HEK293T (cell line): ENCODE measurements at places on chromosomes 3 and 15.
A peak's percentile ranks its signal among the peaks of the same experiment; 100 is the strongest.

DNA sequence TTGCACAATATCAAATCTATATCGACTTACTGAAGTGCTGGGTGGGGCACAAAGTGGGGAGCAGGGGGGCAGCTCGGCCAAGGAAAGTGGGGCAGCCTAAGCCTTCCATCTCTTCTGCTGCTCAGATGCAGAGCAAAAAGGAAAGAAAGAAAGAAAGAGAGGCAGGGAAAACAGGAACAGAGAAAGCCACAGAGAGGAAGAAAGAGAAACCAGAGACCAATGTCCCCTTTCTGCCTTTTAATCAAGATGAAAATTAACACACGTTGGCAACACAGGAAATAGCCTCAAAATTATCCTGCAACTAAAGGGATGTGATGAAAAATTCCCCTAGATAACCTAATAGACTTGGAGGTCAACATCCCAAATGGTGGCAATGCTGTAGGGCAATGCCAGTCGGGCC, 72.2 kb upstream of the RAD18 start:
- DNase-seq = no peak

DNA sequence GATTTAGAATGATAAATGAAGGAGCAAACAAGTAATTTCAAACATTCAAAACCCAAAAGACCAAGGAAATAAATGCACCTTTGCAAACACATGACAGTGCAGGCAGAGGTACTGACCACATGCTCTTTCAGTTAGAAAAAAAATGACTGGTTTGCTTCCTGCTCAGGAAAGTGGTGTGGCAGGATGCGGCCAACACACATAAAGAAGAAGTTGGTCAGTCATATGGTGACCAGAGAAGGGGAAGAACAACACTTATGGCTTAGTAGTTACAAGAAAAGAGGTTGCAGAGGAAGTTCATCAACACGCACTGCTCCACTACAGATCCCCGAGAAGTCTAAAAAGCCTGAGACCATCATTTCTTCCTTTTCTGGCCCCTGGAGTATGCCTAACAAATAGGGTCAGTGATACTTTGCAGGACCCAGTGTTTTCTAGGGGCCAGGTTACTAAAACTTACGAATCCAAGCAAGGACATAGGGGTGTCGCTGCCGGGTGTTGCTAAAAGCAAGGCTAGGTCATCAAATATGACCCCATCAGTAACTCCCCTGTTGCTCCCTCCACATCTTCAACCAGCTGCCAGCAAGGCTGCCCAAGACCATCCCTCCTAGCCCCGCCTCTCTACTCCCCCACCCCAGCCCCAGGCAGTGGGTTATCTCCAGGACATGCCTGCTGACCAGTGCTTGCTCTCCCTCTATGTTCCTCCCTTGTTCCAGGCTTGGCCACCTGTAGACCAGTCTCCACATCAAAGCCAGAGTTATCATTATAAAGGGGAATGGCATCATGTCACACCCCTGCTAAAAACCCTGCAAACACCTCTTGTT, 11.2 kb downstream of the ATP8B4 start:
- DNase-seq = no peak

- no peak for DNase-seq
Observed at GRCh38 chr3:123329636-123330340, 119.1 kb downstream of the ADCY5 start.

DNA sequence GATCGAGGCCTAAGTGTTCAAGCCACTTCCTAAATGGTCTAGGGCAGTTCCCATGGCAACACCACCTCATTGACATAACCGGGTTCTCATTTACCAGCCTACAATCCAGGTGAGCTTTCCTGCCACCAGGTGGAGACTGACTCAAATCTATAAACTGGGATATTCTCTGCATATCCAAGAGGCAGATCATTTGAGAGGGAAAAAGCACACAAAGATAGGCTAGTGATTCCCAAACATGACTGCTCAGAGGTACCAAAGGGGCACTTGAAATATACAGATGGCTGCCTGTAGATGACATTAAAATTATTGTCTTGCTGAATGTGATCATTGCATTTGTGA, 141.3 kb upstream of the PROK2 start:
- DNase-seq = peak; percentile 22

GRCh38 chr3:105327662-105328337, 38.9 kb upstream of the ALCAM start:
- DNase-seq = no peak

DNA sequence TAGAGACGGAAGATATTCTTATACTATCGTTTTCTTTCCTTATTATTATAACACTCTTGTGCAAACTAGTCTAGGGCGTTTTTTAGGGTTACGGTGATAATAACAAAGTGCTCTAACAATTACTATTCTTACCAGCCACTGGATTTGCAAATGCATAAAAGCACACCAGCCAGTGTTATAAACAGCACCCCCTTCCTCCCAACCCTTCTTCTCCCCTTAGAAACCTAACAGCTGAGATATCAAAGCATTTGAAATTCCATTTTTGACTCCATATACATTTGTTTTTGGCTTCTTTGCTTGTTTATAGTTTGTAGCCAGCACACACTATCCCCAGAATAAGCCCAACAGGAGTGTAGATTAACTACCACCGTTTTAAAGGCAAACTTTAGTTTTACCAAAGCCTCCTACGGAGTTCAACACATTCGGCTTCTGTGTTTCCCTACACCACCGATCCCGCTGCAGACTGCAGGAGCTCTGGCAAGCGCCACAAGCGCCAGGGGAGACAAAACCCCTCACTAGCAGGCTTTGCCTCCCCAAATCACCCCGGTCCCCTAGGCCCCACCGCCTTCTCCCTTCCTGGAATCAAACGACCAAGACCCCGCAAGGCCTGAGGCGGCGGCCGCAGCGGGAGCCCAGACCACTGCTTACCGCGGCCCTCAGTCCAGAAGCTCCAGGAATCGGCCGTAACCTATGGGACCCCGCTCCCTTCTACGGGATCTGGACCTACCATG, 461 bp downstream of the COPB2 start:
- no peak for DNase-seq

- no peak for DNase-seq
Observed at GRCh38 chr3:174938102-174938501, 79.0 kb downstream of the NAALADL2 start.

DNA sequence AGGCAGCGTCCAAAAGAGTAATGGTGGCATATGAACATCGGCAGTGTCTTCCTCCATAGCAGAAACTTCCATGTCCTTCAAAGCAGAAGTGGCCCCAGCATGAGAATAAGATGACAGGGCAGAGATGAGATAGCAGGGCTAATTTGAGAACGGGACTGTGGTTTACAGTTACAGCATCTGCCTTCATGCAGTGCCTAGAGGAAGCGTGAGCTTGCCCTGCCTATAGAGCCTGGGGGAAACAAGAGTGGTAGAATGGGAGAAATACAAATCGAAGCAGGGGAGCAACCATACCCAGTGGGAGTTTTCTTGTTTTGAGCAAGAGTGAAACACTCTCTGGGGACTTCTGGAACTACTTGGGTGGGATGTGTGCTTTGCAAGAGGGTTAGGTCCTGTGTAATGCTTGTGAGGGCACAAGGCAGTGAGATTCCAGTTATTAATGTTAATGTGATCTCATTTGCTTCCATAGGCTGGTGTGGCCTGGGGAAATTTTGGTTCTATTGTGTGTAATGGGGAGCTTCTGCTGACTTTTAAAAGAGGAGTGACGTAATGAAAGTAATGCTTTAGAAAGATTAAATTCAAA, 616.9 kb downstream of the ZIC1 start:
- DNase-seq = no peak

GRCh38 chr15:53670701-53671100, 88.8 kb downstream of the WDR72 start:
- DNase-seq = no peak

- DNase-seq = no peak
Observed at GRCh38 chr3:155428563-155428962, 135.1 kb upstream of the STRIT1 start.

- no peak for DNase-seq
Observed at GRCh38 chr3:69735893-69736292, 3.4 kb upstream of the MITF start.

- DNase-seq = no peak
Observed at GRCh38 chr3:183579967-183580900, 24.7 kb upstream of the KLHL6 start.

DNA sequence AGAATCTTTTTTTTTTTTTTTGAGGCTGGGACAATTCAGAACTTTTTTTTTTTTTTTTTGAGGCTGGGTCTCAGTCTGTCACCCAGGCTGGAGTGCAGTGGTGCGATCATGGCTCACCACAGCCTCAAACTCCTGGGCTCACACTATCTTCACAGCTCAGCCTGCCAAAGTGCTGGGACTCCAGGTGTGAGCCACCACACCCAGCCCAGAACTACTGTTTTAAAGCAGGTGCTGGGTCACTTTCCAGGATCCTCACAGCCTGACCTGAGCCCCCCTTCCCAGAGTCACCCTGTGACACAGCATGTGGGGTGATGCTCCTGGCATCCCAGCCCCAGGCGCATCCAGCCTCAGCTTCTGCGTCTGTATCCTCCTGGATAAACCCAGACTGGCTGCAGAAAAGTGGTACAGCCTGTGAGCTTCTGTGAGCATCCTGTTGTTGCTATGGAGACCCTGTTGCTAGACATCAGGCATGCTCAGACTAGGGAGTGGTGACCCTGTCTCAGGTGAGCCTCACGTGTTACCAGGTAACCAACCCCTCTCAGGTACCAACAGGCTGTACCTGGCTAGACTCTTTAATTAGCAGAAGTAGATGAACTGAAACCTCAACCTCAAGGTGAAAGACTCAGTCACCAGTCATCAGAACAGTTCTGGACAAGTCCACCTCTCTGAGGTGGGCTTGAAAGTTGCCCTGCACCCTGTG, 15.0 kb downstream of the KLF13 start:
- DNase-seq = no peak

DNA sequence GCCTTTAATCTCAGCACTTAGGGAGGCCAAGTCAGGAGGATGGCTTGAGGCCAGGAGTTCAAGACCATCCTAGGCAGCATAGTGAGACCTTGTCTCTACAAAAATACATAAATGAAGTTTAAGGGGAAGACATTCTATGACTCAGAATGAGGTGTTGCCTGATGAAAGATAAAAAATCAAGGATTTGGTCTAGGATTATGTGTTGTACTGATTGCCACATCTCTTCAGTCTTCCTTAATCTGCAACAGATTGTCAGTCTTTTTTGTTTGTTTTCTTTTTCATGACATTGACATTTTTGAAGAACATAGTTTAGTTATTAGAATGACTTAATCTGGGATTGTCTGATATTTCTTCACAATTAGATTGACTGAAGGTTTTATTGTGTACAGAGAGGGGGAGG, 26.3 kb upstream of the DPPA4 start:
- no peak for DNase-seq

DNA sequence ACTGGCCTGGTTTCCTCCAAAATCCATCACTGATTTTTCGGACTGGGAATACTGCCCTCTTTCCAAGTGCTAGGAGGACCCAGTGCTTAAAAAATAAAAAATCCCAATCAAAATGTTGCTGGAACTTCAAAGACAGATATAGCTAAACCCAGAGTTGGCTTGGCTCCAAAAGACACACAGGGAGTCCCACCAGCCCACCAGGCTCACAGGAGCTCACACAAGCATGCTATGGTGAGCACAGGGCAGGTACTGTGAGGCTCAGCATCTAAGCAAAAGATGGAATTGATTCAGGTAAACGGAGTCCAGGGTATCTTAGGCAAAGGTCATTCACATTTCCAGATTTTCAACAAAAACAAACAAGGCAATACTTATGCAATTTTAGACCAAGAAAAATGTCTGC, 3.7 kb downstream of the TRANK1 start:
- DNase-seq = no peak

GRCh38 chr3:126497956-126498355, 19.6 kb downstream of the UROC1 start:
- DNase-seq = no peak

DNA sequence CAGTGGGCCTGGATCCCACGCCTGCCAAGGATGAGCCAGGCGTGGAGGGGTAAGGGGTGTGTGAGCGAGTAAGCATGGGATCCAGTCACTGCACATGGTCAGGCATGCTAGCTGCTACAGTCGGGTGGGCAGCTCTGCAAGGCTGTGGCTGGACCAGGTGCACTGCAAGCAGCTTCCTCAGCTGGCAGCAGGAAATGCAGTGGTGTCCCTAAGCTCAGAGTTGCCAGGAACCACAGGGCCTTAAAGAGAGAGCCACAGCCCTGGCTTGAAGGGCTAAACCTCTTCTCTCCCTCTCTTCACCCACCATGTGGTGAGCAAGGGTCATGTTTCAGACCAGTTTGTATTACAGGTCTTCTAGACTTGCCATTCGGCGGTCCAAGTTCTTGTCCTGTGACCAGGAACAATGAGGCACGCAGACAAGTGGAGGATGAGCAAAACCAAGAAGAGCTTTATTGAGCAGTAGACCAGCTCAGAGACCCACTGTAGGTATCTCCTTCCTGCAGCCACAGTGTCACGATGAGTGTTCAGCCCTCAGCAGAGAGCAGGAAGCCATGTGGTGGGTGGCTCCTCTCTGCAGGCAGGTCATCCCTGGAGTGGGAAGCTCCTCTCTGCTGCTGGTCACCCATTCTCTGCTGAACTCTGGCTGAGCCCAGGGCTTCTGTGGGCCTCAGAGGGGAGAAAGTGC, 511.9 kb downstream of the PYDC2 start:
- DNase-seq = no peak

DNA sequence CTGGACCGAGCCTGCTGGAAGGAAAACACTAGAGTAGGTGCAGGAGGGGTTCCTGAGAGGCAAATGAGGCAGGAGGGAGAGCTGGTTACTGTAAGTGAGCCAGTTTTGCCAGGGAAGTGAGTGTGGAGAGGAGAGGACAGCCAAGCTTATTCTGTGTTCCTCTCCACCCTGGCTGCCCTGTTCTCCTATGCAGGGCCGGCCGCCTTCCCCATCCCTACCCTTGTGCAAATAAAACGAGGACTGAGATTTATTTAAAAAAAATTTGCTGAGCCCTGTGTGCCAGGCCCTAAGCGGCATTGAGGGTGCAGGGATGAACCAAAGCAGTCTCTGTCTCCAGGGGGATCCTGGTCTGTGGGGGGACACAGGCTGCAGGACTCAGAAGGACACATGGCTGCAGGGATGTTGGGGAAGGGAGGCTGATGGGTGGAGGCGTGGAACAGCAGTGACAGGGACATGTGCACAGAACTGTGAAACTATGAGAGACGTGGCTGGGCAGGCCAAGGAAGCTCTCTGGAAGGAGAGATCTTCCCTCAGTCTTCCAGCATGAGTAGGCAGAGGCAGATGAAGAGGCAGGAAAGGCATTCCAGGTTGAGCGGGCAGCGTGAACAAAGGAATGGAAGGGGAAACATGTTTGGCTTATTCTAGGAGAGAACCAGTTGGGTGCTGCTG, 12.1 kb downstream of the CORO2B start:
- no peak for DNase-seq

DNA sequence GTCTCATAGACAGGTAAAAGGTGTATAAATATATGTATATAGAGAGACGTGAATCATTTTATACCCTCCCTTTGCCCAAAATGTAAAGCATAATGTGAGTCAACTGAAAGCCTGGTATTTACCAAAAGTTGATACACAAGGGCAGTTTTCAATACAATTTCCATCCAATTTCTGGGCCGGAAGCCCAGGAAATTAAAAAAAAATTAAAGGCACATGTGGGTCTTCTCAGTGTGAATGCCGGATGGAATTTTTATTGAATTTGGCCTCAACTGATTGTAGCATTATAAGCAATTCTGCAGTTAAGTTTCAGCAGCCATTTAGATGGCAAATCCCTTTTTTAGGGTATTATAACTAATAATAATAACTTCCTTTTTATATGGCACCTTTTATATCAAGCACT, 3.3 kb upstream of the CNTN3 start:
- DNase-seq = no peak
